ENCODE measurements at places on chromosomes 3 and 15.

DNA sequence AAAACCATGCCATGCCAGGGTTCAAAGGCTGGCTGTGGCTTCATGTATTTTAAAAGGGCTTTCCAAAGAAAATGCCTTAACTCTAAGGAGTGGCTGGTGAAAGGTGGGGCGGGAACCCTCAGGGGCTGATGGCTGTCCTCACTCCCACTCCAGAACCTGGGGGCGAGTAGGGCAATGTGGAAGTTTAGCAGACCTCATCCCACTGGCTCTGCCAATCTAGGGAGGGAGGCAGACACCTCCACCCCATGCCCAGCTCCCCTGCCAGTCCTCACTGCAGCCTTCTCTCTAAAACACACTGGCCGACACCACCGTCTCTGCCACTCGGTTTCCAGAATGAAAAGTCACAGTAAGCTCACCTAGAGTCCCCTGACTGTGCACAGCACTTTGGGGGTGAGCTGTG is 99.5 kb downstream of the TMEM266 start:
- H3K4me1 ChIP-seq, result peaks cover 6% of the 10 kb centered on the region
- no peak for DNase-seq
- no peak overlapping the region for H3K27ac ChIP-seq
- H3K4me3 ChIP-seq, result no peak overlapping the region
- H3K36me3 ChIP-seq, result no peaks in the 10 kb centered on the region

GRCh38 chr15:47801522-47801921 is 84.2 kb downstream of the SEMA6D start:
- no peaks in the 10 kb centered on the region for H3K36me3 ChIP-seq
- no peak overlapping the region for H3K4me3 ChIP-seq
- no peaks in the 10 kb centered on the region for H3K4me1 ChIP-seq

GRCh38 chr3:63673111-63673510 is 20.6 kb downstream of the SNTN start:
- H3K27ac ChIP-seq, result no peak overlapping the region
- no peaks in the 10 kb centered on the region for H3K4me1 ChIP-seq
- H3K36me3 ChIP-seq, result no peaks in the 10 kb centered on the region
- no peak for DNase-seq
- no peak overlapping the region for H3K4me3 ChIP-seq
- H3K27me3 ChIP-seq, result no peaks in the 10 kb centered on the region

DNA sequence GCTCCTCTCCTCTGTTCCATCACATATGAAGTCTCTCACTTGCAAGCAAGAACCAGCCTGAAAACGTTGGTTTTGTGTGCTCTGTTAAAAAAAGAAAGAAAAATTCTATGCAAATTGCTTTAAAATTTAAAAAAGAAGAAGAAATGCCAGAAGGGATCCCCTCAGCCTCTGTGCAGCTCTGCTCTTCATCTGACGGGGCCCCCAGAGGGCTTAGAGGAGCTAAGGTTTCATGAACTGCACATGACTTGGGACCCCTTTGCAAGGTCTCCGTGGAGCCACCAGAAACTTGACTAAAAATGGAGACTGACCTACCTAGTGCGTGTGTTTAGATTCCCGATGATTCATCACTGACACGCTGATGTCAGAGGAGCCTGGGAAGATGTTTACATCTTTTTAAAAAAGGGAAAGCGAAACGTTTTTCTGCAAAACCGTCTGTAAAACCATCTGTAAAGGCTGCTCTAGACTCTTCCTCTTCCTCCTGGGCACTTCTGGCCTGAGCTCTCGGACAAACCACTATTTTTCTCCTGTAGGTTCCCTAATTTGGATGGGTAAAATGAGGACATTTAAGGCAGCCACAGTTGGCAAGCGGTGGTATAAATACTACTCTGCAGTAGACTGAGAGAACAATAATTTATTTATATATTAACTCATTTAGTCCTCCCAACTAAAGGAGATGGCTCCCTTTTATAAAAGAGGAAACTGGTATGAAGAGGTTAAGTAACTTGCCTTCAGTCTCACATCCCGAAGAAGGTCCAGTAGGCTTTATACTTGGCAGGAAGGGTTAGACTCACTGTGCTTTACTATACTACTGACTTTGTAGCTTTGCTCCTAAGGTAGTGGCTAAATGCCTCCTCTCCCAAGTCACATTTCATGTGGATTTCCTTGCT is 67.2 kb upstream of the POLG start:
- DNase-seq, result no peak
- peaks cover 2% of the 10 kb centered on the region for H3K4me1 ChIP-seq
- H3K36me3 ChIP-seq, result no peaks in the 10 kb centered on the region
- no peak overlapping the region for H3K27ac ChIP-seq

DNA sequence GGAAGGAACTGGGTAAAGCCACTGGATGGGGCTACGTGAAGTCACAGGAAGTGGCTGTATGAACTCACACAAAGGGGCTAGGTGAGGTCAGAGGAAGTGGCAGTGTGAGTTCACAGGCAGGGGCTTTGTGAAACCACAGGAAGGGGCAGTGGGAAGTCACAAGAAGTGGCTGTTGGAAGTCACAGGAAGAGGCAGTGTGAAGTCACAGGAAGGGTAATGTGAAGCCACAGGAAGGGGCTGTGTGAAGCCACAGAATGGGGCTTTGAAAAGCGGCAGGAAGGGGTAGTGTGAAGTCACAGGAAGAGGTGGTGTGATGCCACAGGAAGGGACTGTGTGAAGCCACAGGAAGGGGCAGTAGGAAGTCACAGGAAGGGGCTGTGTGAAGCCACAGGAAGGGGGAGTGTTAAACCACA is 34.6 kb downstream of the GASK1A start:
- no peak overlapping the region for H3K27ac ChIP-seq
- H3K36me3 ChIP-seq, result no peaks in the 10 kb centered on the region
- no peaks in the 10 kb centered on the region for H3K4me1 ChIP-seq
- no peak overlapping the region for H3K4me3 ChIP-seq

DNA sequence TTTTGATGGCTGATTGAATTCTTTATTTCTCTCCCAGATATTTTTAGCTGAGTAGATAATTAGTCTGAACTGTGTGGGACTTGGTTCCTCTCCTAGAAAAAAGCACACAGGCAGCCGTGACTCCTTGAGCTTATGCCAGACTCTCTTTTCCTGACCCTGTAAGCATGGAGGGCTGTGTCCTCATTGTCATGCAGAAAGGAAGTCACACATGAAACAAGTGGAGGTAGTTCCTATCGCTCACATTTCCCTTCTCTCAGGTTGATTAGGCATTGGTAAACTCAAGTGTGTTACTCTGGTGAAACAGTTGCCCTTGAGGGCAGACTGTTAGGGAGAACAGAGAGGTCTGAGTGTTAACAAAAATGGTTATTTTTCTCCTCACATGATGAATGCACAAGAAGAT is 6.3 kb upstream of the RTP4 start:
- H3K27ac ChIP-seq, result no peak overlapping the region
- H3K4me3 ChIP-seq, result no peak overlapping the region

Data from progenitor cell of endocrine pancreas (in vitro differentiated cells).